Bronchial epithelial cell (primary cell): ENCODE measurements at places on chromosomes 1 and 21.

DNA sequence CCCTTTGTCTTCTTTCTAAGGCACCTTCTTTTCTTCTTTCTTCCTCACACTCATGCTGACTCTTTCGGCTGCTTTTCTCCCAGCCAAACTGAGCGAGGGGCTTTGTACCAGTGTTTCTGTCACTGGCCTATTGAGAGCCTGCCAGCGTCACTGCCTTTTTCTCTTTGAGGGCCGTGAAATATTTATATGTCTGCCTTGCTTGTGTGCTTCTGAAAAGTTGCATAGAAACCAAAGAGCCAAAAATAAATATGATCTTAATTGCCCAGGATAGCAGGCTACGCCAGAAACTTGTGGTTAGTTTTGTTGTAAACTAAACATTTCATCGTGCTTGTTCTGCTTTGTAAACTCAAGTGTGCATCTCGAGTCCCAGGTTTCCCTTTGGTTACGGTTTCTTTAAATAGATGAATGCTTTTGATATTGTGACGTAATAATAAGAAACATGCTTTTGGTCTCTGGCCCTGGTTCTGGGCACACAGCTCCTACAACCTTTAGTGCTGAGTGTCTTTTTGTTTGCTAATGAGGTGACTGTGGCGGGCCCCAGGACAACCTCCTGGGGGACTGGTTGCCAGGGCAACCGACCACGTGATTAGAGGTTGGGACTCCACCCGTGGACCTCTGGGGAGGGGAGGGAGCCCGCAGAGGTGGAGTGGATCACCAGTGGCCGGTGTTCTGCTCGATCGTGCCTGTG, 10.8 kb downstream of the SLC37A1 start:
- peak; percentile 34 for DNase-seq

DNA sequence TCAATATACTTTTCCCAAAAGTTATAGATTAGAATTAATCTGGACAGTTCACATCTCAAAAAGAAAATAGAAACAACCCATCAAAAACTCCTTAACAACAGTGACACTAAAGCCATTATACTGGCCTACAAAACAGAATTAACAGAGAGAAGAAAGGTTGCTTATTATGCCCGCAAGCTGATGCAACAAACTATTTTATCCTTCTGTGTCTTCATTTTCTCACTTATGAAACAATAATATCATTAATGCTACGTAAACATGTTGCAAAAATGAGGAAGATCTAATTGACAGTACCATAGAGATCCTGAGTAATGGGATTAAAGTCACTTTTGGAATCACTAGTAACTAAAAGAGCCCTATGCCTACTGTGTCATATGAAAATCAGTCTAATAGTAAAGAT, 32.6 kb downstream of the LPGAT1 start:
- DNase-seq, result no peak

DNA sequence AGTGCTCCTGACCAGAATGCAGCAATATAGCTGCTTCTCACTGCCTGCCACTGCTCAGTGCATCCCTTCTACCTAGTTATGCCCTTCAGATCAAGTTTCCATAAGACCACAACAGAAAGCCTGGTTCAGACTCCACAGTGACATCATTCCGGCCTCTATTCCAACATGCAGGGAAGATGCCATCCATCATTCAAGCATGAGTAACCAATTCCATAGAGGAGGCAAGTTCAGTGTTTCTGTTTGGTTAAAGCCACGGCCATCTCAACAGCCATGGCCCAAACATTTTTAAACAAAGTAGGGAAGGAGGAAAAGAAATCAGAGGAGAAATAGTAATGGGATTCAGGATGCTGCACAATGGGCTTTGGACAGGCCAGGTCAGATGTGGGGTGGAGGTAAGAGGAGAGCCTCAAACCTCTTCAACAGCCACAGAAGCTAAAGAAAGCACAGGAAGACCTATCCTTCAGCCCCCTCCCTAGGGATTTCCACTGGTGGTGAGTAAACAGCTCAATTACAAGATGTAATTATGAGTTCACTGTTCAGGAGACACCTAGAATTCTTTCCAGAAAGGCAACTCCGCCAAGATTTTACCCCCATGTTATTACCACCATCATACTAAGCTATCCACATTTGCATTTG, 484.9 kb downstream of the SETD4 start:
- DNase-seq, result peak; percentile 22

- no peak for DNase-seq
These were observed 81.3 kb downstream of the NEK7 start for GRCh38 chr1:198238121-198238520.

DNA sequence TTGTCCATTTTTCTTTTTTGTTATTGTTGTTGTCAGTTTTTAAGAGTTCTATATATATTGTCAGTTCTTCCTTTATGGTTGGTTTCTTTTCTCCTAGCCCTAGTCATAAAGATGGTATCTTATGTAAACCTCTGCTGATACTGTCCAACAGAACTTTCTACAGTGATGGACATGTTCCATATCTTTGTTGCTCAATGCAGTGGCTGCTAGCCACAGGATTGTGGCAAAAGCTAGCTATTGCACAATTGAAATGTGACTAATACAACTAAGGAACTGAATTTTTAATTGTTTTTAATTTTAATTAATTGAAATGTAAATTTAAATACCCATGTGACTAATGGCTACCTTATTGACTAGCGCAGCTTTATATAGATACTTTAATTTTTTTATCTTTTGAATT, 411.8 kb upstream of the PTBP2 start:
- peak; percentile 78 for DNase-seq

GRCh38 chr1:23286401-23286800, 57.7 kb downstream of the HNRNPR start:
- no peak for DNase-seq

DNA sequence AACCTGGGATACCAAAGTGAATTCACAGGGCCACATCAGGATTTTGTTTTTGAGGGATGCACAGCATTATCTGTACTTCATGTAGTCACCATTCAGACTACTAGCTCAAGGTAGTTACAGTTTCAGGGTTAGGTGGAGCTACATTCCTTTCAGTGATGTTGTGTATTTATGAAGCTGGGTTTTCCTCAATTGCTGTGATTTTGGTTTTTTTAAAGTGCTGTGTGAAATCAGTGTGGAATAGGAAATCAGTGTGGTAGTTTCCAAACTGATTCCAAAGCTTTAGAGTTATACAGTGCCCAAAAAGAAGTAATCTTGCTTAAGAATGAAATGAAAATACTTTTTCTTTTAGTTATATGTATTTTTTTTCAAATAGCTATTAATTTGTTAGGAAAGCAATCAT, 95.8 kb downstream of the PKN2 start:
- no peak for DNase-seq

GRCh38 chr1:40075266-40075665, 21.8 kb downstream of the PPT1 start:
- DNase-seq, result no peak

- DNase-seq, result no peak
These were observed 143.4 kb upstream of the KCNK2 start for GRCh38 chr1:214939180-214939579.

- no peak for DNase-seq
These were observed 91.2 kb upstream of the SLC45A1 start for GRCh38 chr1:8226747-8227146.

GRCh38 chr1:23394181-23394580, 24.5 kb upstream of the ZNF436 start:
- DNase-seq, result peak; percentile 44

GRCh38 chr1:228082918-228083870, 686 bp downstream of the ARF1 start:
- DNase-seq, result no peak

DNA sequence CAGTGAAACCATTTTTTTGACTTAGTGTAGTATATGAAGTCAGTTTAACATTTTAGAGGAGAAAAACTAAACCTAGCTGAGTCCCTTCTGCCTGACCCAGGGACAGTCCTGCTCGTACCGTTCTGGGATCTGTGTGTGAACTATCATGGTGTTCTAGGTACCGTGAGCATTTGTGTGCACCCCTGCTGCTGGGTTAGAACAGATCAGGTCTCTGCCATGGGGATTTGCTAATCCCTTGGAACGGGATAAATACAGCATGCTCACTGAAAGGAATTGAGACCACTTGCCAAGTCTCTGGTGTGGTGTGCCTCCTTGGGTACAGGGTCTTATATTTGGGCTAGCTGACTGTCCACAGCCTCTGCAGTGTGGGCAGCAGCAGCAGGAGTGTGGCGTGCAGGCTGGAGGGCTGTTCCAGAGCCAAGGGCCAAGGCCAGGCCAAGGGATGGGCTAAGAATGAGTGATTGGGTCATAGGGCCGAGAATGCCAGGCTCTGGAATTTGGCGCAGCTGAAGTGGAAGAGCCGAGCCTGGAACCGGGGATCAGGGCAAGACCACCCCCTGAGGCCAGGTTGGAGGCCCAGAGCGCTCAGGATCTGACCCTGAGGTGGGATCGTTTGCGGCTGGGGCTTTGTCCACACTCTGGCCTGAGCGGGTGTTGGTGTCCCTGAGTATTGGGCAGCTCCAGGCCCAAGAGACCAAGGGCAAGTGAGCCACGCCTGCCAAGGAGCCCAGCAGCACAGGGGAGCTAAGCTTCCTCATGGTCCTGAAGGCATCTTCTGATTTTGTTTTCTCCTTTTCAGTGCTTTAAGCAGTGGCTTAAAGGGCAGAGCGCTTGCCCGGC, 66.3 kb downstream of the VPS26C start:
- no peak for DNase-seq

- no peak for DNase-seq
These were observed 159.7 kb upstream of the B3GALT2 start for GRCh38 chr1:193346085-193346484.

DNA sequence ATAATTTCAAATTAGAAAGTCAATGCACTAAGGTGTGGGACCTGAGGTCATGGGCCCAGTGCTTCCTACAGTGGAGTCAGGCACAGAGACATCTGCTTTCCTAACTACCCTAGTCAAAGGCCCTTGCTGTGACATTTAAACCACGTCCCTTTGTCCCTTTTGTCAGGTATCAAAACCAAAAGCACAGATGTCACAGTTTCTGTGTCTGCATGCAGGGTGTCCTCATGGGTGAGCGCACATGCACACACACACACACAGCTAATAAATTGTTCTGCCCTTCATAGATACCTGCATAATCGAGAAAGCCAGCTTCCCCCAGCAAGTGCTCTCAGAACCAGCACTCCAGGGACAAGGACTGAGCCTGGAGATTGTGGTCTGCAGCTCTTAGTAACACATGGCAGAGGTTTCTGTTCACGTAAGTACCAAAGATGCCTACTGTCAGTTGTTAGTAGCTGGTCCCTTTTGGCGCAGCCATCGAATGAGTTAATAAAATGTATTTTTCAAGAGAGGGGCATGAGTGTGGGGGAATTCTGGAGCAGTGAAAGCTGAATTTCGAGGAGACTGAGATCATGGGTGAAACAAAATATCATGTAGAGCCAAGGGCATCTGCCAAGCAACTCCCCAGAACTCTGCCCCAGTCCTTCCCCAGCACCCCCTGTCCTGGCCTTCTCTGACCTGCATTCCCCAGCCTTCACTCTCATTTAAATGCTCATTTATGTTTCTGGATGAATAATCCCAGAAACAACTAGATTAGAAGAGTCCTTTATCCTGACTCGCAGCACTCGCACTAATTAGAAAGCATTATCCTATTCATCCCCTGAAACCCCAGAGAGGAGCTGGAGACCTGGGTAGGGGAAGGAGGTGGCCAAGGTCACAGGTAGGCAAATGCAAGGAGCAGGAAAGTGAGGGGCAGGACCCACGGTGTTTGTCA, 25.5 kb downstream of the TNR start:
- no peak for DNase-seq

GRCh38 chr1:211741116-211741515, 65.7 kb upstream of the NEK2 start:
- no peak for DNase-seq

GRCh38 chr1:188425687-188426086, 1596.9 kb downstream of the PLA2G4A start:
- peak; percentile 44 for DNase-seq

DNA sequence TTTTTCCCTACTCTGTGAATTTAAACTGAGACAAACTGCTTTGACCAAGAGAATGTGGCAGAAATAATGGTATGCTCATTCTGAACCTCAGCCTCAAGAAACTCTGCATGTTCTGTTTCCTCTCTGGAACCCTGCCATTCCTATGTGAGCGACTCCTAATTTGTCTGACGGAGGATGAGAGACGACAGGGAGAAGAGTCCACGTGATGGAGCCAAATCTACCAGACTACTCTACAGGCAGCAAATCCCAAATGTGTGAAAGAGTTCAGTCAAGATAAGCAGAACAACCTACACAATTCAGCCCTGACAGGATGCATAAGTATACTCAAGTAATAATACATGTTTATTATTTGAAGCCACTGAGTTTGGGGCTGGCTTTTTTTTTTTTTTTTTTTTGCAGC, 153.5 kb downstream of the DPYD start:
- DNase-seq, result no peak

GRCh38 chr1:24961334-24961733, 31.3 kb upstream of the RUNX3 start:
- DNase-seq, result no peak
